ENCODE measurements at places on chromosomes 11 and 22.

DNA sequence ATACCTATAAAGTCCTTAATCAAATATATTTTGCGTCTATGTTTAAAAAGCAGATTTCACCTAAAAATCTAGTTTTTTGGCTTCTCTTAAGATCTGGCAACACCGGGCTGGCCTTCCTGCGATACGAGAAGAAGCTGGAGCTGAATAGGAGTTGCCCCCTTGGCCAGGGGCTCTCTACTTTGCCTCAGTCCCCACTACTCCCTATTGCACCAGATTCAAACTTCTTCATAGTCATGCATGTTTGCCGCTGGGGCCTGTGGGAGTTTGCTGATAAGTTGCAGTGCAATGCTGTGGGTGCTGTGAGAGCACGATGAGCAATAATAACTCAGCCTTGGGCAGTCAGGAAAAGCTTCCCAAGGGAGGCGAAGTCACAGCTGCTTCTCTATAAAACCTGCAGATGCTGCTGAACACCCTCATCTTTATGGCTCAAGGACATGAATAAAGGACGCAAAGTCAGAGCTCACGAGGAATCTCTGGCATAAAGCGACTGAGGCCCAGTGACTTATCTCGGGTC is 15.2 kb upstream of the EIF3D start:
- DNase-seq, result peak; percentile 89

DNA sequence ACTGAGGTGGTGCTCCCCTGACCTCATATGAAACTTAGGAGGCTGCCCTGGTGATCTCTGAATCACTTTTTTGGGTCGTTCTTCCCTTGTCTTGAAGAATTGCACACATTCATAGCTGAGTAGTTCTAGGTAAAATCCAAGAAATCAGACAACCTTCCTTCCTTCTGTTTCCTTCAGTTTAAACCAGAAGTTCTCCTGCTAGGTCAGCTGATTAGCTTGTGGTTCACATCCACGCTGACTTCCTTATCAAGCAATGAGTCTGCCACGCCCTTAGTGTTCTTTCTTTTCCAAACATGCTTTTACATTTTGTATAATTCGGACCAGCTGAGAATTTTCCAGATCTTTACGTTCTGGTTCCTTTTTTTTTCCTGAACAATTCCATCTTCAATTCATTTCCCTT is 892.8 kb downstream of the NTM start:
- no peak for DNase-seq

DNA sequence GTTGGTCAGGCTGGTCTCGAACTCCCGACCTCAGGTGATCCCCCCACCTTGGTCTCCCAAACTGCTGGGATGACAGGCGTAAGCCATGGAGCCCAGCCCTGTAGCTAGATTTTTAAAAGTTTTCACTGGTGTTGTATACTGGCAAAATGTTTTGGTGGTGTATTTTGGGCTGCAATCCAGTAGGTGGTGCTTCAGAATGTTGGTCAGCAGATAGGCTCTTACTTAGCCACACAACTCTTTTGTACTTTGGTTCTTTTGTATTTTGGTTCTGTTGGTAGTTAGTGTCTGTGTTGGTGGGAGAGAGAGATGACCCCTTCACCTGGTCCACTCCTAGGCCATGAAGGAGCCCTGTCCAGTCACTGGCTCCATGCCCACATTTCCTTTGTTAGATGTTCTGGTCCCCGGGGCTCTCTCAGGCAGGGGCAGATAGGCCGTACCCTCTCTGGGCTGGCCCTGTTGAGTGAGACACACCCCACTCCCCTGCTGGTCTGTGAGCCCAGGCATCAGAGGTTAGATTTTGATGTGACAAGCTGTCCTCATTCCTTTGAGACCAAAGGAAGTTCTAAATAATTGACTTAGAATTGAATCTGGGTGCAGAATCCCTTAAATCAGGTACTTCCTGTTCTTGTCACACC is 123.8 kb downstream of the DDX10 start:
- DNase-seq, result peak; percentile 43

- peak; percentile 60 for DNase-seq
Observed at GRCh38 chr11:72569966-72570892, 104.0 kb downstream of the PDE2A start.

DNA sequence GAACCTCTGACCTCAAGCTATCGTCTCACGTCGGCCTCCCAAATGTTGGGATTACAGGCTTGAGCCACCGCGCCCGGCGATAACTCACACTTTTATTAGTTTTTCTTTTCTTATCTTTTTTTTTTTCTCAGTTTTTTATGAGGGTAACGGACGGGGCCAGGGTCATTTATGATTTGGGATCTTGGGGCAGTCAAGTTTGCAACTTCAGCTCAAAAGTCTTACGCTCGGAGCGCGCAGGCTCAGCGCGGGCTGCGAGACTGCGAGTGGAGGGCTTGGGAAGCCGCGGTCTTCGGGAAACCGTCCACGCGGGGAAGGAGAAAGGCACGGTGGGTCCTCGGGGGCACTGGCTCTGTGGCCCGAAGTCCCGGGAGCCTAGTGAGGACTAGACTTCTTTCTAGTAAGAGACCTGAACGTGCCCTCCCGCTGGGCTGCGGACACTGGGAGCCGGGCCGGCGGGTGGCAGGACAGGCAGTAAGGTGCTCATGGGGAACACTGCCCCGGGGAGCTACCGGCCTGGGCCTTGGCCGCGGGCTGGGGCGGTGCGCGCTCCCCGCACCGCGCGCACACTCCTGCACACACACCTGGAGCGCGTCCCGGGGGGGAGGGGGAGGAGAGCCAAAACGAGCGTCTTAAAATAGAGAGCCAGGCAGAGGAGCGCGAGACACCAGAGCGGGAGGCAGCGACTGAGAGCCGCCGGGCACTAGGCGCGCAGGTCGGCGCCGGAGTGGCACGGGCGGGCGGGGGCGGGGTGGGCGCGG is 476 bp upstream of the BARX2 start:
- DNase-seq, result no peak

- DNase-seq, result no peak
Observed at GRCh38 chr11:67581469-67581868, 2.1 kb upstream of the GSTP1 start.

- no peak for DNase-seq
Observed at GRCh38 chr11:17163291-17163690, 44.5 kb downstream of the PIK3C2A start.

DNA sequence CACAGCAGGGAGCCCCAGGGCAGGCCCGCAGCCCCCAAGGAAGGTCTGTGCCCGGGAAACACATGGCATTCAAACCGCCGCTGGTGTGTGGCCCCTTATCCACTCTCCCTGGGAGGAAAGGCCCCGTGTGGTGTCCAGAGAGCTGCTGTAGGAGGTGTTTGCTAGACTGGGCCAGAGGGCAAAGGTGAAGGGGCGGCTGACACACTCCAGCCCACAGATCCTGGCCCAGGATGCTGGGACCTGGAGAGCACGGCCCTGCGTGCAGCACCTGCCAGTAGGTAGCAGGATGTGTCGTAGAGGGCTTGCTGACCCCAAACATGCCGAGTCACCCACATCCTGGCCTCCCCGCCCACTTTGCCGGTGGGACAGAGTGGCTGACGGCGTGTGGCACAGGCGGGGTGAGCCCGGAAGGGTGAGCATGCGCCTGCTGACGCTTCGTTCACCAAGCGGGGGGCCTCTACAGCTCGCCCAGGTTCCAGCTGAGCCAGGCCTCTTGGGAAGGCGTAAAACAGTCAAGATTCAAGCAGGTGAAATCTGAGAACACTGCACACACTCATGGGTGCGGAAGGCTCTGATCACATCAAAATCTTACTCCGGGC is 11.0 kb downstream of the OSBPL5 start:
- peak; percentile 38 for DNase-seq

GRCh38 chr22:42800451-42801251 is 56.4 kb downstream of the ARFGAP3 start:
- no peak for DNase-seq

- DNase-seq, result no peak
Observed at GRCh38 chr11:117000014-117000737, 98.1 kb downstream of the SIK3 start.

DNA sequence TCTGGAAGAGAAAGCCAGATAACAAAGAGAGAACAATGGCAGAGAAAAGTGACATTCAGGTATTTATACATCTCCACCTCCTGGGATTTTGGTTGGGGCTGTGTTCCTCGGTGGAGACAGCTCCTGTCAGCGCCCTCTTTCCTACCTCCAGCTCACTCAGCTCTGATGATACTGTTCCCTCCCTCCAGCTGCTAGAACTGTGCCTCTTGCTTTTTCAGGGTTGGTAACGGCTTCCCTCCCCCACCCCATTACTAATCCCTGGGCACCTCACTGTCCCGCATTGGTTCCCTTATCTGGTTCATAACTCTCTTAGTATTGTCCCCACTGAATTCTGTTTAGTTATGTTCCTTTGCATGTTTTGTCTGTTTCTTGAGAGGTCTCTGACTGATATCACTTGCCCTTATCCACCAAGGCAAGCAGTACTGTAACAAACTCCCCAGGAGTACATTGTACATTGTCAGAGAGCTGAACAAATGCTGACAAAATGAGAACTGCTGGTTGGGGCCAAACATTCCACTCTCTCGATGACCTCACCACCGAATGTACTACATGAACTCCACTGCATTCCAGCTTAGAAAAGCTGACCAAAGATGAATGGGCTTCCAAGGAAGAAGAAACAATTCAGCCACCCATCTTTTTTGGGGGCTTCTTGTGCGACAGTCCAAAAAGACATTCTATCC is 5.7 kb upstream of the FBXO3 start:
- peak; percentile 88 for DNase-seq

DNA sequence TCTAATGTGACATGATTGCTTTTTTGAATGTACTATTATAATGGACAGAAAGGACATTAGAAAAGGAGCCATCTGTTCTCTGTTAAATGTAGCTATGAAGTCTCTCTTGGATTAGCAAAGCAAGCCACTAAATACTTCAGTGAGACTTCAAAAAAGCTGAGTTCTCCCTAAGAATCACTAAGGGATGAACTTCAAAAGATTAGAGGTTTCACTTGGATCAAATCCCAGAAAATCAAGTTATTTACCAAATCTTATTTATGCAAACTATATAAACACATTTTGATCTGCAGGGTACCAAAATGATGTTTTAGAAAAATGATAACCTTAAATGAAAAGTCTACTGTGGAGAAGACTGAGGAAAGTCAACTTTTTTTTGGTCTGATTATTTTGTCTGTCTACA is 82.1 kb upstream of the MTMR2 start:
- no peak for DNase-seq

DNA sequence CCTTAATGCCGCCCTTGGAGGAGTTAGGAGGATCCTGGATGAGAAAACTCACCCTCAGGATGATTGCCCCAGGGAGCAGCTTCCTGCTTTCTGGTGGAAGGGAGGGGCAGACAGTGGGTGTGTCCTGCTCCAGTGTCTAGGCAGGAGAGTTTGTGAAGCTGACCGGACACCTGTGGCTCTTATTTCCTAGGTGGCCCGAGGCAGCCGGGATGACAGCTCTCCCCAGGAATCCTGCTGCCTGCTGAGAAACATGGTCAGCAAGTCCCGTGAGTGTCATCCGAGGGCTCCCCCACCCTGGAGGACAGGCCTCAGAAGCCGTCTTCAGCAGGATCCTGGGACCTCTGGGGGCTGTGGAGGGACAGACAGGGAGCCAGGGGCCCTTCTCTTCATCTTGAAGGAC is 50.4 kb downstream of the ST3GAL4 start:
- DNase-seq, result peak; percentile 73

DNA sequence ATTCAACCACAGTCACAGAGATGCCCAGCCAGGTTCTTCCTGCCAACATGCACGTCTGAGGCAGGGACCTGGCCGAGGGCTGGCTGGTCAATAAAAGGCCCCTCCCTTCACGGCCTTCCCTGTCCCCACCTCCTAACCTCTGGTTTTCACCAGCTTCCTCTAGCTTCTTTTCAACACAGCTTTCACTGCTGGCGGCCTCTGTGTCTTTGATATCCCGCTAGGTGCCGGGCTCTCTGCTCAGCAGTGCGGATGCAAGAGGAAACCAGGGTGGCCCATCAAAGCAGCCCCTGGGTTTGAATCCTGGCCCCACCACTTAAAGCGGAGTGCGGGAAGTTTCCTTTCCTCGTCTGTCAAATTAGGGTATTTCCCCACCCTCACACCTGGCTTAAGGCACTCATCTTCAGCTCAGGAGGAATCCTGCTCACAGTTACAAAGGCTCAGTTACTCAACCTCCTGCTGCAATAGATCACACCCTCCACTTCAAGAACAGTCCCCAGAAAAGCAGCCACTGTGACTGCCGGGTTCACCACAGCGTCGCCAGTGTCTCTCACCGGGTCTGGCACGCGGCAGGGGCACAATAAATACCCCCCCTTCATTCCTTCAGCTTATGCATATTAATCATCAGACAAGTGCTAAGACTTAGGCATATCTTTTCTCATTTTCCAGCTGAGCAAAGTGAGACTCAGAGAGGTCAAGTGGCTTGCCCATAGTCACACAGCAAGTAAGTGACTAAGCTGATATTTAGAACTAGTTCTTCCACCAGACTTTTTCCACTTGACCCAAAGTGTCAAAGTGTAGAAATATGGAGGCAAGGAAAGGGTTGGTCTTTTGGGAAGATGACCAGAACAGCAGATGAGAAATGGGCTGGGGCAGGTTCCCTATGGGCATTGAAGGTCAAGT is 45.7 kb downstream of the TXN2 start:
- DNase-seq, result peak; percentile 36

DNA sequence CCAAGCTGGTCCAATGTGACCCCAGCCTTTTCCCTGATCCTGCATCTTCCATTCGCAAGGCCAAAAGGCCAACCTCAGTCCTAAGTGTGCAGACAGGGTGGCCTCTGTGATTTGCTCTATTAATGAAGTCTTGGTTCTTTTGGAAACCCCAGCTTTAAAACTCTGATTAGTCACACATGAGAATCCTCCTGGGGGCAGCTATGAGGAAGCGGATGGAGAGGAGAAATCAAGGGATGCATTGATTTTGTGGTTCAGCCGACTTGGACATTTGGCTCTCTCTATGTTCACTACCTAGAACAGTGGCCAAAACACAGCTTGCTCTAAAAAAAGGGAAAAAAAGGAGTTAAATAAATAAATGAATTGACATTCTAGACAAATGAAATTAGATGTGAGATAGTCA is 98.6 kb upstream of the USP47 start:
- DNase-seq, result no peak

GRCh38 chr11:45933131-45933831 is 10.8 kb downstream of the LARGE2 start:
- DNase-seq, result peak; percentile 71

GRCh38 chr11:131691181-131692041 is 321.0 kb downstream of the NTM start:
- DNase-seq, result peak; percentile 96

DNA sequence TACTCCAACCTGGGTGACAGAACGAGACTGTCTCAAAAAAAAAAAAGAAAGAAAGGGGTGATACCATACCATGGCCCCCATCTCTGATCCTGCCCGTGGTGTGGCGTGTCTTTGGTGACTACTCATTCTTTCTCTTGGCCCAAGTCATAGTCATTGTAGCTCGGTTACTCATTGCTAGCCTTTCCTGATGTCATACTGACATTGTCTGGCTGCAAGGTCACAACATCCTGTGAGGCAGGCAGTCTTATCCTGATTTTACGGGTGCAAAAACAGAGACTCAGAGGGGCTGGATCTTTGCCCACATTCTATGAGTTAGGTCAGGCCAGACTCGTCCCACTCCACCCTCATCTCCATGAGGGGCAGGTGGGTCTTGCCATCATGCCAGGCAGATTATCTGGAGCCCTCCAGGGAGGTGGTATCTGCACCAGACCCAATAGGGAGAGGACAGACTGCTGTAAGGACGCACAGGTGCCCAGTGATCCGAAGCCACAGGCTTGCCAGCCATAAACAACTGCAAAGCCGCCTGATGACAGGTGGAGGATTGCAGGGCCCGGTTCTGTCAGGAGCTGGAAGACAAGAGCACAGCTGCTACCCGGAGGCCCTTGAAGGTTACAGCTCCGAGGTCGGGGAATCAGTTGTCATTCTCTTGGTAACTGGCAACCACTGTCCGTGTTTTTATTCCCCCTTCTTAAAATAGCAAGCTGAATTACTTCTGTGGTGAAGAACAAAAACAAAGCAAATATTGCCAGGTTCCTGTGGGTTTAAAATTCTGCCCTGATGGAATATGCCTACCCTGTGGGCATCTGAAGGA is 13.8 kb downstream of the TOM1 start:
- peak; percentile 94 for DNase-seq
